Forelimb muscle (tissue), 1 donor: ENCODE measurements at places on chromosomes 6 and 20.

DNA sequence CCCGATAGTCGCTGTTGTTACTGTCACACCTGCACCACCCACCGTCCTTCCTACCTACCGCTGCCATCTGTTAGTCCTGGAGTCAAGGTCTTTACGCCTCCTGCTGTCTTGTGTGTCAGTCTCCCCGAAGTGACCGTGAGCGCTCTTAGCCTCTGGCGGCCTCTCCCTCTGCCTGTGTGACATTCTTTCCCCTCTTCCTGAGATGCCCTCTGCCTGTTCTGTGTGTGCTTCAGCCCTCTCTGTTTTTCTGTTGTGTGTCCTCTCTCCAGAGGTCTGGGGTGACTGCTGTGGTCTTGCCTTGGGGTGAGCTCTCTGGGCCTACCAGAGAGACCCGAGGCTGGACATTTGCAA, 54.9 kb downstream of the TCP11 start:
- DNase-seq: no peak

GRCh38 chr6:68640491-68640835, 5.4 kb downstream of the ADGRB3 start:
- no peak for DNase-seq

- DNase-seq: no peak
Observed at GRCh38 chr6:46137387-46137786, 7.6 kb downstream of the ENPP4 start.

- no peak for DNase-seq
Observed at GRCh38 chr6:150667359-150667758, 67.7 kb downstream of the PLEKHG1 start.

- no peak for DNase-seq
Observed at GRCh38 chr20:41649489-41649888, 31.3 kb upstream of the CHD6 start.

DNA sequence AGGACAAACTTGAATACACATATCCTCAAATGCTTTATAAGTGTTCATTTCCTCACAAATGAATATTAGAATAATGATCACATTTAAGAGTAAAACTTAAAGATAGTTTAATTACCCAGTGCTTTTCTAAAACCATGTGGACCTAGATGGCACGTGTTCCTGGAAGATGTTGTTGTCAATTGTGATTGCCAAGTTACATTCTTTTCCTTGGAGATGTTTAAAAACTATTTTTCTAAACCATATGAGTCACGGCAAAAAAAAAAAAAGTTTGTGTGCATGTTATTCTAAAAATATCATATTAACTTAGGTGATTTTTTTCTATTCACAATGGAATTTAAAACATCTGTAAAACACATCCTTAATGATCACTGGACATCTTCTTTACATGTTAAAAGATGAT, 51.1 kb downstream of the RCAN2 start:
- no peak for DNase-seq

DNA sequence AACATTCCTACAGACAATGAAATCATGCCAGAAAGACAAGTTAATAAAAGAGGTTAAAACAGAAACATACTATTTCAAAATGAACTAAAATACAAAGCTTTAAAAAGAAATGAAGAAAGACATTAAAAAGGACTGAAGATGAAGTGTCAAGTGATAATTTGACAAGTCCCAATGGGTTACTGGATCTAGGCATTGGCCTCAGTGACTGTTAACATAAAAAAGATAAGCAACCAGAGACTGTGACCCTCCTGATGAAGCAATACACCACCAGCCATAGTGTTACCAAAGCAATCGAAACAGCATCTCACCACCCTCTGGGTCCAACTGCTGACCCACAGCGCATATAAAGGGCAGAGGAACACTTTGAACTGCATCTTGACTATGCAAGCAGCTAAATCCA, 130.3 kb downstream of the FIG4 start:
- DNase-seq: no peak

DNA sequence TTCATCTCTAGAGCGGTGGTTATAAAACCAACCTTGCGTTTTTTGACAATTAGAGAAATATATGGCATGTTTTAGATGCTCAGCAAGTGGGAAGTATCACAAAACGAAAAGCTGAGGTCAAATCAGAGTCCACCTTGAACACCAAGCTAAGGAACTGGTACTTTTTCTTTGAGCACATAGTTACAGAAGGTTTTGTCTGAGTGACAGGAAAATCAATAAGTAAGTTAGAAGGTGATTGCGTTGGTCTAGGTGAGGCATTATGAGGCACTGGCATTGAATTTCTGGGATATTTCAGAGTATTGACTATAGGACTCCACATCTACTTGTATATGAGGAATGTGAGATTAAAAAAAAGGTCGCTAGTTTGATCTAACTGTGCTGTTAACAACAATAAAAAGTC, 597 bp upstream of the HINT3 start:
- no peak for DNase-seq

DNA sequence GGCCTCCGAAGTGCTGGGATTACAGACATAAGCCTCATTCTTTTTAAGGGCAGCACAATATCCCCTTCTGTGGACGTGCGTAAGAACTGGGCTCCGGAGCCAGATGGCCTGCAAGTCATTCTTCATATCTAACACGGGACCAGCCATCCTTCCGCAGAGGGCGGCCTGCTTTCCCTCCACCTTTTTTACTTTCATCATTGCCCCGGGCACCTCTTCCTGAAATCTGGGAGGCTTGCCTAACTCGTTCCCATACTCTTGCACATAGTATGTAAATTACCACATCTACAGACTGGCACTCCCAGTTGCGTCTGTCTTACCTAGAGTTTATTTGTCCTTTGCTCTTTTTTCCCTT, 29.9 kb upstream of the SLC23A2 start:
- no peak for DNase-seq

DNA sequence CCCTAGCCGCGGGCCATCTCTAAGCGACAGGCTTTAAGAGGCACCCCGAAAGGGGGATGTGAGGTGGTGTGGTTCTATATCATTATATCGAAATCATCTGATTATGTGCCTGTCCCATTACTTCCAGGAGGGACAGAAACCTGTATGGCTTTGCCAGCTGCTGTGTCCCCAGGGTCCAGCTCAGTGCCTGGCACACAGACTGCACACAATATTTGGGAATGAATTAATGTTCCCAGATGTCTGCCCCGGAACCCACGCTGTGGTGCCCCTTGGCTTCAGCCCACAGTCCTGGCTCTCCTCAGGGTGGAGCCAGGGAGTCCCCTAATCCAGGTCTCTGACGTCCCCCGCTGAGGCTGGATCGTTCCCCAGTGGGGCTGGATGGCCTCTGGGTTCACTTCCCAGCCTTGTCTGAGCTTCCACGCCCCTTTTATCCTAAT, 8.9 kb upstream of the AHCY start:
- no peak for DNase-seq

GRCh38 chr20:35837577-35838195, 65.9 kb downstream of the PHF20 start:
- DNase-seq: no peak

GRCh38 chr6:123592426-123592825, 44.3 kb downstream of the TRDN start:
- DNase-seq: no peak

- DNase-seq: no peak
Observed at GRCh38 chr20:13677241-13677640, 38.5 kb upstream of the TASP1 start.

DNA sequence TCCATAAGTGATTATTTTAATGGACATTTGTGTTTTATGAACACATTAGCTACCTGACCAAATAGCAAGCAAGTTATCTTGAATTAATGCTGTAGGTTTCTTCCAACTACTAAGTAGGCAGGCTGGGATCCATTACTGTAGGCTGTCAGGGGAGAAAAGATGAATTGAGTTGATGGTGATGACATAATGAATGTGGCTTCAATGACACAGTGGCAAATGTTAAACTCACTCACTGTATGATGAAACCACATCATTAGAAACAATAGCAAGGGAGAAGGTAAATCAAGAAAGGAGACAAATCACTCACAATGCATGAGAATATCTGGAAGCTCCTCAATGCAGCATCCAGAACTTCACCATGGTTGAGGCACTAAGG, 529.7 kb upstream of the CITED2 start:
- DNase-seq: no peak

GRCh38 chr20:33273117-33273851, 9.7 kb upstream of the BPIFB1 start:
- no peak for DNase-seq

GRCh38 chr20:47487175-47487917, 14.3 kb upstream of the NCOA3 start:
- no peak for DNase-seq

GRCh38 chr6:168433898-168434297, 7.1 kb upstream of the SMOC2 start:
- DNase-seq: no peak

- no peak for DNase-seq
Observed at GRCh38 chr6:34445313-34445860, 19.5 kb upstream of the RPS10 start.

- DNase-seq: no peak
Observed at GRCh38 chr20:51378171-51378928, 164.2 kb downstream of the NFATC2 start.

GRCh38 chr6:293193-294174, 1.2 kb downstream of the DUSP22 start:
- no peak for DNase-seq

- no peak for DNase-seq
Observed at GRCh38 chr20:44632103-44632752, 19.3 kb downstream of the ADA start.

GRCh38 chr6:148497717-148498116, 155.1 kb downstream of the SASH1 start:
- DNase-seq: no peak

- DNase-seq: no peak
Observed at GRCh38 chr6:30882759-30883684, 1.3 kb upstream of the DDR1 start.

- DNase-seq: no peak
Observed at GRCh38 chr6:104596091-104596490, 263.6 kb downstream of the HACE1 start.

DNA sequence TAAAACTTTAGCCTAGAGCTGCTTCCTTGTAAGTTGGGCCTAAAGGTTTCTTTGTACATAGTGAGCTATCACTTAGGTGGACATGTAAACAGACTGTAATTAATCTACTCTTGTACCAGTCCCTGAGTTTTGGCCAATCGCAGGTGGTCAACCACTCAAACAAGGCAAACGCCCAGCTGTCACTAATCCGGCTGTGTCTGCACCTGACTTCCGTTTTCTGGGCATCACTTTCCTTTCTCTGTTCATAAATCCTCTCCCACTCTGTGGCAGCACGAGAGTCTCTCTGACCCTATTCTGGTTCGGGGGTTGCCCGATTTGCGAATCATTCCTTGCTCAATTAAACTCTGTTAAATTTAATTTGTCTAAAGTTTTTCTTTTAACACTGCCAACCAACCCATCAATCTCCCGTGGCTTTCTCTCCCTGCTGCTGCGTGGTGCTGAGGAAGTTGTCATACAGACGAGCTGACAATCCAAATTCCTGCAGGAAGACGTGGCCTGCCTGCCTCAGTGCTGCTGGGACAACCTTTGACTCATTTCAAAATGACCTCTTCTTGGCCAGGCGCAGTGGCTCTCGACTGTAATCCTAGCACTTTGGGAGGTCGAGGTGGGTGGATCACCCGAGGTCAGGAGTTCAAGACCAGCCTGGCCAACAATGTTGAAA, 206.3 kb downstream of the QKI start:
- no peak for DNase-seq

GRCh38 chr6:139336488-139336887, 38.0 kb downstream of the CITED2 start:
- DNase-seq: no peak
